CD4-positive, alpha-beta T cell treated with Interleukin-6 for 4 hours (primary cell): ENCODE measurements at places on chromosomes 7 and 10.

GRCh38 chr7:135803143-135803542 lies 54.5 kb upstream of the FAM180A start:
- DNase-seq, result no peak

- DNase-seq, result no peak
These were observed 29.8 kb upstream of the PODXL start for GRCh38 chr7:131586259-131586658.

DNA sequence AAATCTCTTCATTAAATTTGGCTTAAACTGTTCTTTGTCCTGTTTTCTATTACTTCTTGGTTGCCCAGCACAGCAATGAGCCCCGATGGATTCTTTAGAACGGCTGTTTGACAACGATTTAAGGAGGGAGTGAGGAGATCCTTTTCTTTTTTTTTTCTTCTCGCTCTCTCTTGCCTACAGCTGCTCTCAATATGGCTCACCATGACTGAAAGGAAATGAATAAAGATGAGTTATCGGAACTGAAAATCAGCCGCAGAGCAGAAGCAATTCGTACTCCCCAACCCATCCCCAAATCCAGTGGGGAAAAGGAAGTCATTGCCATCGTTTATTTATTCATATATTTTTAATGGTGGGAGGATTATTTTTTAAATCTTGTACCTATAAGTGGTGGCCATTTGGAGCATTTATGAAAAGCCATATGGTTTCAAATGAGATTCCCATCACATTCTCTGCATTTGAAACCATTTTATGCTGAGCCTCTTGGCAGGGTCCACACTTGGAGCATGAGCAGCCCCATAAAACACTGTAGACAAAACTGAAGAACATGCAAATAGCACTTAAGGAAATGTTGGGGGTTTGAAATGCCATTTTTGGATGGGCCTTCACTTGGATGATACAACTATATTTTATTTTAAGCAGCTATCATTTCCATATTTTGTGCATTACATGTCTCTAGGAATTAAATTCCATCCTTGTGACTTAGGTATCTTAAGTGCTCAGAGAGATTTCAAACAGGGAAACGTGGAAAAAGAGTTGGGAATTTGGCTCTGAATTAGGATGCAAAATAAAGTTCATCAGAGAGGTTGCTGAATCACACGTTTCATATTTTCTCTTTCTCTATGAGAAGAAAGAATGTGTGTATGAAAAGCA lies 107.7 kb upstream of the FZD1 start:
- no peak for DNase-seq

DNA sequence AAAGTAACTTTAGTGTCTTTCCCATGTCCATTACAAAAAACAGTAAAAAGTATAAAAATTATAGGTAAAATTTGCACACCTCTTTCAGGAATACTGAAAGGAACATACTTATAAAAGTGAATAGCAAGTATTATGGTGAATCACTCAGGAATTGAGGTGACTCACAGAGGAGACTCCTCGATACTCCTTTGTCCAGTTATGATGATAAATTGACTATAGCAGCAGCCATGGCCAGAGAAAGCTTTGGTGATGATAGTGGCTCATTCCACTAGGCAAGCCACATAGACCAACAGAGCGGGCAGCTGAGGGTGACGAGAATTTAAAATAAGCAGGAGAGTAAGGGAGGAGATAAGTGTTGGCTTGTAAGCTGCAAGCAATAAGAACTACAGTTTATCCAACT lies 1231.1 kb upstream of the CELF2 start:
- no peak for DNase-seq

- no peak for DNase-seq
These were observed 97.5 kb downstream of the UBE2H start for GRCh38 chr7:129855234-129855673.

DNA sequence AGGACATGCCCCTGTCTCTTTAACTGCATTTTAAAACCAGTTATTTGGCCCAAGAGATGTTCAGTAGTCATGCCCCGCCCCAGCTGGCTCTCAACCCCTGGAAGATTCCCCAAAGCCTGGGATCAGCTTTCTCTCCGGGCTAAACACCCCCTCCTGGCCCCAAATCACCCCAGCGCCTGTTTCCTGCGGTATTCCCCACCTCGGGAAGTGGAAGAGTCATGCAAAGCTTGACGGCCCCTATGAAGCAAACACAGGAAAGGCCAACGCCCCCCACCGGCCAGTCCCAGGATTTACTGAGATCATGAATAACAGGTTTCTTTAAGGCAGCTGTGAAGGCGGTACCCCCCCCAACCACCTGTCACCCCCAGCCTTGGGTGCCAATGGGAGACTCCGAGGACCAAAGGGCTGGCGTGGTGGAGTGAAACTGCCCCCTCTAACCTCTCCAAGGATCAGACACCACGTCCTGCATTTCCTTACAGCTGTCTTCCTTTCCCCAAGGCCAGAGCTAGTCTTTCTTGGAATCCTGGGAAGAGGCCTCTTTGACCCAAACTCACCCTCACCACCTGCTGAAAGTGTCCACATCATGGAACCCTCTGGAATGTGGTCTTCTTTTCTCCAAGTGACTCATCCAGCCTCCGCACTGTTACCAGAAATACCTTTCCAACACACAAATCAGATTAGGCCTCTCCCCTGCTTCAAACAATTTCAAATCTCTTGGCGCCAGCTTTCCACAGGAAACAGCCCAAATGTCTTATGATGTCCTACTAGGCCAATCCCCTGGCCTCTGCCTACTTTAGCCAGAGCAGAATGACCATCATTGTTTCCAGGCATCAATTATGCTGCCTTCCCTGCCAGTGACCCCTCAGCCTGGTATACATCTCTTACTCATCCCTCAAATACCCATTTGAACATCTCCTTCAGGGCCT lies 301.5 kb downstream of the ZEB1 start:
- no peak for DNase-seq

DNA sequence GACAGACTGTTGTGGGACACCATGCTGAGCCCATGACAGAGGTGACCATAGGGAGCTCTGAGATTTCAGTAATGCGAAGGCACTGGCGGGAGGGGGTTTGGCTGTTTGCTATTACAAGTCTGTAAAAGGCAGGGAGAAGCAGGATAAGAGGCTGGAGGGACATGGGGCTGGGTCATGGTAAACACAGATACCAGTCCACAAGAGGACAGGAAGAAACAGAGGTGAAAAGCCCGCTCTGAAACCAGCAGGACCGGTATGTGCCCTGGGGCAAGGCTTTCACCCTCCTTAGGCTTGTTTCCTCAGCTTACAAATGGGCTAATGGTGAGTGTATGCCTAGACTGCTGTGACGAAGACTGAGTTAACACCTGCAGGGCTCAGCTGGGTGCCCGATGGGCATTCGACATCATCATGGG lies 34.1 kb downstream of the ANXA11 start:
- no peak for DNase-seq

- no peak for DNase-seq
These were observed 163.9 kb upstream of the CDK1 start for GRCh38 chr10:60614363-60614762.

- no peak for DNase-seq
These were observed 29.1 kb downstream of the POLL start for GRCh38 chr10:101558671-101559595.

GRCh38 chr7:1815051-1815481 lies 145.0 kb downstream of the ELFN1 start:
- DNase-seq, result no peak
